ENCODE measurements at places on chromosomes 7 and 10.

DNA sequence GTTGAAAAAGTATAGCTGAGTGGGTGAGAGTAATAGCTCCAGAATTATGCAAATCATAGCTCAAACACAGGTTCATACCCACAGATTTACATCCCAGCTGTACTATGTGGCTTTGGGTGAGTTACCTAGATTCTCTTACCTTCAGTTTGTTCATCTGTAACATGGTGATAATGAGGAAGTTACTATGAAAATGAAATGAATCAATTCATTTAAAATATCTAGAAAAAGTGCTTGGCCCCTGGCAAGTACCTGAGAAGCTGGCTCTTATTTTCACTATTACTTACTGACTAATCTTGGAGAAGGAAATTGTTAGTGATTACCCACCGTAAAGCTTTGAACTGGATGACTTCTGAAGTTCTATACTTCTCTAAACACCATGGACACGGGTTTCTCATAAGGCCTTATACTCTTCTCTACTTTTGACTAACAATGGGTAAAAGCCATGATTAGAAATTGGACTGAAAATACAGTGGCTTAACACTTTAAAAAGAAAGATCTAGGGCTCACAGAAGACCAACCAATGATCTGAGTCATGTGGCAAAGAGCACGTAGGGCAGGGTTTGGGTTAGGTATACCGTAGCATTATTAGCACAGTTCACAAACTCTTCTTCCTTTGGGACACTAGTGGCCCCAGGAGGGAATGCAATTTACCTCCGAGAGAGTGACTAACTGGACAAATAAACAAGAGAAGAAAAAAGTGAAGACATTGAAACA, 149.2 kb downstream of the PLPP4 start:
- no peak for DNase-seq

GRCh38 chr10:17247210-17247609, 19.2 kb downstream of the VIM start:
- no peak for DNase-seq

- DNase-seq: no peak
Measured at GRCh38 chr10:23192712-23193434, 761 bp downstream of the PTF1A start.

GRCh38 chr10:20743942-20744341, 153.2 kb downstream of the NEBL start:
- DNase-seq: no peak

- no peak for DNase-seq
Measured at GRCh38 chr7:130893441-130893894, 159.5 kb upstream of the KLF14 start.

GRCh38 chr10:125209591-125210355, 49.4 kb upstream of the CTBP2 start:
- DNase-seq: no peak

GRCh38 chr7:144050093-144050492, 1.3 kb downstream of the OR2A5 start:
- no peak for DNase-seq

- peak; percentile 32 for DNase-seq
Measured at GRCh38 chr10:15585303-15585715, 134.4 kb downstream of the ITGA8 start.

GRCh38 chr10:113960617-113961181, 83.0 kb upstream of the ADRB1 start:
- DNase-seq: no peak

GRCh38 chr10:119316729-119317097, 109.3 kb downstream of the GRK5 start:
- peak; percentile 62 for DNase-seq

DNA sequence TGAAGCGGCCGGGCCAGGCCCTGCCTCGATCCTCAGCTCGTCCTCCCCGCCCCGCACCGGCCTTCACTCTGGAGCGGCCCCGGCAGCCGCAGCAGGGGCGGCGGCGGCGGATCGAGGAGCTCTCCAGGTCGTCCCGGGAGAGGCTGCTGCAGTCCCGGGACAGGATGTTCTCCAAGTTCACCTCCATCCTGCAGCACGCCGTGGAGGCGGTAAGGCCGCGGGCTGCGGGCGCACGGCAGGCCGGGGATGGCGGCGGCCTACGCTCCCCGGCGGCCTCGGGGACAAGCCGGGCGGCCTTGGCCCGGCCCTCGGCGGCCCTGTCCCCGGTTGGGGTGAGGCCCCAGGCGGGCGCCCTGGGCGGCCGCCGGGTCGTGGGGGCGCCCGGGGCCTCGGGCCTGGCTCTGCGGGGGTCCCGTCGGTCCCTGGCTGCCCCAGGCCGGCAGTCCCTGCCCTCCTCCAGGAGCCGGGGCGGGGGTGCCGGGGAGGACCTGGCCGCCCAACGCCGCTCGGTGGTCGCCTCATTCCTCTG, 399 bp downstream of the FHIP2A start:
- DNase-seq: no peak

GRCh38 chr10:132670546-132671227, 115.3 kb downstream of the NKX6-2 start:
- DNase-seq: no peak

GRCh38 chr10:110686047-110686446, 41.9 kb downstream of the RBM20 start:
- no peak for DNase-seq

DNA sequence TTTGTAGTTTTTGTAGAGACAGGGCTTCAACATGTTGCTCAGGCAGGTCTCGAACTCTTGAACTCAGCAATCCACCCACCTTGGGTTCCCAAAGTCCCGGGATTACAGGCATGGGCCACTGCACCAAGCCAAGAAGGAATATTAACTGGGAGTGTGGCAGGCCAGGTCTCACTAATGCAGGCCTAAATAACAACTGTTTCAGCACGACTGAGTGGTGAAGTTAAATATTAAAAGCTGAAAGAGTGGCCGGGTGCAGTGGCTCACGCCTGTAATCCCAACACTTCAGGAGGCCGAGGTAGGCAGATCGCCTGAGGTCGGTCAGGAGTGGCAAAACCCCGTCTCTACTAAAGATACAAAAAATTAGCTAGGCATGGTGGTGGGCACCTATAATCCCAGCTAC, 21.1 kb downstream of the CHUK start:
- DNase-seq: no peak

All from GM04504 (cell line).